Myocyte (in vitro differentiated cells): ENCODE measurements at places on chromosomes 16 and 17.

DNA sequence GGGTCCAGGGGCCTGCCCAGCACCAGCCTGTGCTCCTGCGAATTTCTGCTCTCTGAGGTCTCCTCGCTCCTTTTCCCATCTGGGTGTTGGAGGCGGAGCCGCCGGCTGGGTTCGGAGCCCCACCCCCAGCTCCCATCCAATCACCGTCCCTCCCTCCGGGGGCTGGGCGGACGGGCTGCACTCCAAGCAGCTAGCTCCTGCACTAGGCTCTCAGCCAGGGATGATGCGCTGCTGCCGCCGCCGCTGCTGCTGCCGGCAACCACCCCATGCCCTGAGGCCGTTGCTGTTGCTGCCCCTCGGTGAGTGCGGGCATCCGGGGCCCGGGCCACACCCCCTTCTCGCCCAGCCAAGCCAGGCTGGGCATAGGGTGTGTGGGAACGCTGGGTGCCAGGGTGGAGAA, at the start of gene NRN1L:
Gene NRN1L (plus strand): TSS at position 202 of the 400 bp plus-strand sequence. CDS start 19 bp downstream, at position 221.
- no peak for DNase-seq

- no peak for DNase-seq
Measured at GRCh38 chr16:88368036-88368435, 14.7 kb upstream of the ZNF469 start.

GRCh38 chr16:54418903-54419302, 132.3 kb upstream of the IRX3 start:
- no peak for DNase-seq

GRCh38 chr16:2490190-2491105, 15.5 kb downstream of the TBC1D24 start:
- DNase-seq: no peak

DNA sequence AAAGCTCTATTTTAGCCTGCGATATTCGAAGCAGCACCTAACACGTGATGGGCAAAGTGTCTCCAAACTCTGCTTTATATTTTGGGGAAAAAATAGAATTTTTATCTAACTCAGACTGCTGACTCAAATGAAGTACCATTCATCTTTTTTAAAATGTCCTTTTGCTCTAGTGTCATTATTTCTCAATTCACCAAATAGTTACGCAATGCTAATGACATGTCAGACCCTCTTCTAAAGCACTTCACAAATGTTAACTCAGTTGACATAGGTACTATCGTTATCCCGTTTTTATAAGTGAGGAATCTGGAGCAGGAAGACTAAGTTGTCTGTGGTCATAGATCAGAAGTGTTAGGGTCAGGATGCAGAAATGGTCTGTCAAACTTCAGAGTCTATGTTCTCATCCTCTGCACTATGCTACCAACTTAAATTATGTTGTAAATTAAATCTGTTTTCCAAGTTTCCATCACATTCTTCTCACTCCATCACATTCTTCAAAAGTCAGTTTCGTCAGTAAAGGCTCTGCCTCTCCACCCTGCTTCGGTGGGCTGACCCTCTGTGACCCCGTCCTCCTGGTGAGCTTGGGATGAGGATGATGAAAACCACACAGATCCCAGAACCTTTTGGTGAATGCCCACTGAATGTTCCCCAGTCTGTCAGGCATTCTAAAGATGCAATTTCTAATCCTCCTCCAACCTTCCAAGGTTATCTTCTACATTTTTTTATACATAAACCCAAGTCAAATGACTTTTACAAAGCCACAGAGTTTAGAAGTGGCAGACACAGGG, 102.8 kb downstream of the ADAMTS18 start:
- no peak for DNase-seq
